ENCODE measurements at places on chromosomes 3 and 15.

GRCh38 chr3:87795701-87796100 lies 263.1 kb downstream of the CGGBP1 start:
- no peak for DNase-seq

DNA sequence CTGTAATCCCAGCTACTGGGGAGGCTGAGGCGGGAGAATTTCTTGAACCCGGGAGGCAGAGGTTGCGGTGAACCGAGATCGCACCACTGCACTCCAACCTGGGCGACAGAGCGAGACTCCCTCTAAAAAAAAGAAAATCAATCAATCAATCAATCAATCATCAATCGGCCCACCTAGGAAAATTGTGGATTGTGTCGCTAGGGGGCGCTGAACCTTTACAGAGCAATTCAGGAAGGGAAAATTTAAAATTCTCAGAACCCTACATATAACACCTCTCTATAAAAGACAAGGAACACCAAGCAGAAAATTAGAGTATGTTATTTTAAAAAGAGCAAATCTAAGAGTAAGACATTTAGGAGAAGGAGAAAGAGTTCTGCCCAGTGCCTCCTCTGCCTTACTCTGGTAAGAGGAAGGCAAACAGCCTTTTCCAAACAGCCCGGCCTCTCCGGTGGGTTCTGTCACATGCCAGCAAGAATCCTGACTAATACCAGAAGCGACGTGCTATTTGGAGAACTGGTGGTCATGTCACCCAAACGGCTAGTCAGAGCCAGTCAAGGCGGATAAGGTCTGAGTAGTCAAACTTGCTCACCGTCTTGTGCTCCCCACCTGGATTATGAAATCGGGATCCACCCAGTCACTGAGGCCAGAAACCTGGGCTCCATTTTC lies 22.3 kb upstream of the SMCO1 start:
- peak; percentile 83 for DNase-seq

DNA sequence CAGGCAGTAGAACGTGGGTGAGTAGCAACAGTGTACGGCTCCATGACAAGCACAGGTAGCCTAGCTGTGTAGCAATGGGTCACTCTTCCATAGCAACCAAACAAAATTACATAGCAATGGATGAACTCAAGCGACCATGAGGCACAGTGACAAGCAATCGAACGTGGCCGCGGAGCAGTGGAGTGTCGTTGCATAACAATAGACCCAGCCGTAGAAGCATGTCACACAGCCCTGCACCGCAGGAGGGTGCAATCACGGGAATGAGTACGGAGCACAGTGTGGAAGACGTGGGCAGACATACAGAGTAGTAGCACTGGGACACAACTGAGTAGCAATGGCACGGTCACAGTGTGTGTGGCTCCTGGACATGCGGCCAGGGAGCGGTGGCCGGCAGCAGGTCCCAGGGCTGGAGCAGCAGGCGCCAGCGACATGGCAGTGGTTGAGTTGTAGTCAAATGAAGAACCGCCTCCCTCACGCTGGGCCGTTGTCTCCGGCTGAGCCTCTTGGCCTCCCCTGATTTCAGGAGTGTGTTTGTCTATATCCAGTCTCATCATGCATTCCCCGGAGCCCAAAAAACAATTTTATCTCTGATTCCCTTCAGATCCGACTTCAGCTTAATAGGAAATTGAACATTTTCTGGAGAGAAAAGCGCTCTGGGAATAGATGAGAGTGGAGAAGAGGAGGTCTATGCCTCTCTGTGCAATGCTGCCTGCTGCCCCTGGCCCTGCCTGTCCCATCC lies 64.1 kb downstream of the CCDC33 start:
- DNase-seq, result no peak

GRCh38 chr3:77342027-77342426 lies 302.1 kb downstream of the ROBO2 start:
- no peak for DNase-seq

DNA sequence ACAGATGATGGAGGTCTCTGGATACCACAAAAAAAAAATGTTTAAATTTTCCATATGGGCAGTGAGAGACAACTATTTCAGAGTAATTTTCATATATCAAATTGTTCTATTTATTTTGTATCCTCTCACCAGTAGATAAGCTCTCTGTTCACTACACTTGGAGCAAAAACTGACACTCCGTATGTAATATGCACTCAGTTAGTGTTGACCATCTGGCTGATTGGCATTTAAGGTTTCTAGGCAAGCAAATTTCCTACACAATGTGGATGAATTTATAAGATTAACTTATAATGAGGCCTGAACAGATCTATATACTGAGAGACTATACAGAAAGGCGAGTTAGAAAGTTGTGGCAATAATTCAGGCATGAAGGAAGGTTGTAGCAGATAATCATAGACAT lies 836.5 kb upstream of the SEMA6D start:
- DNase-seq, result no peak

- DNase-seq, result no peak
These were observed 149.6 kb downstream of the RORA start for GRCh38 chr15:61079529-61079928.

GRCh38 chr3:88812576-88812975 lies 294.8 kb upstream of the EPHA3 start:
- no peak for DNase-seq

DNA sequence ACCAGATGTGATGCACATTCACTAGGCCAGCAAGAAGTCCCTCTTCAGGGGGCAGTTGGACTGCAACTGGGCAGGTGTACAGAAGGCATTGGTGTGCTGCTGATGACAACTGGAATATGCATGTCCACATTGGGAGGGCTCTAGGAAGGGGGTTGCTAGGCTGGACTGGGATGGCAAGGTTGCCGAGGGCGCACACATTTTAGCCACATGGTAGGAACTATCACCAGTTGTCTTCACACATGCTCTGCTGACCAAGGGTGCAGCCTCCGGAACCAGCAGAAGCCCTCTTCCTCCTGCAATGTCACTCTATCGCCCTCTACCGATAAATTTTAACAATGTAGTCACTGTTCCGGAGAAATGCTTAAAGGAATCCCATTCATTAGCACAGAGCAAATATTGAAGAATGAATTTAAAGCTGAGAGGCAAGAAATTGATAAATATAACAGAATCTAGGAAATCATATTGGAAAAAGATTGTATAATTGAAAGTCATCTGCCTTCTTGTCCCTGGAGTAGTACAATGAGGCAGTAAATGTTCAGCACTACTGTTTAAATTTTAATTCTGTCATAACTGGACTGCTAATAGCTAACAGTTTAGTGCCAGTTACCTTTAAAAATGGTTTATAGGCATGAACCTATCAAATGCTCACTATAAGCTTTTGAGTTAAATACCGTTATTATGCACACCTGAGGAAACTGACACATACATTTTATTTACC lies 22.6 kb upstream of the LYSMD4 start:
- DNase-seq, result peak; percentile 51

DNA sequence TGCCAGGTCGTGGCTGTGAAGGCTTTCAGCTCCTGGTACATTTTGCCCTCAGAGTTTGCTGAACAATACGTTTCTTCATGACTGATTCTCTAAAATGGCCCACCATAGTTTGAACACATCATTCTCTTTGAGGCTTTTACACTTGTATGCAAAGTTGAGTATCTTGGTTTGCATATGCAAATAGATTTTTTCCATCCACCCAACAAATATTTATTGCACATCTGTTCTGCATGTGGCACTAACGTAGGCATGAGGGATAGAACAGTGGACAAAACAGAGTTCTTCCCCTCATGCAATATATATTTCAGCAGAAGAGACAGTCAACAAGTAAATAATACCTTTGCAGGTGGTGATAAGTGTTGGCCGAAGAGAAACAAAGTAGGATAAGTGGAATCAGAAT lies 55.2 kb downstream of the KAT2B start:
- DNase-seq, result no peak

GRCh38 chr15:33009026-33009425 lies 185.5 kb downstream of the FMN1 start:
- DNase-seq, result no peak

Data from CD4-positive, alpha-beta T cell treated with Interleukin-17A for 4 hours (primary cell).